Mammary epithelial cell (primary cell): ENCODE measurements at places on chromosomes 1 and 21. TPM values are rescaled to one million over a fixed set of nuclear protein-coding genes. Genes with fewer than 3 reads are reported as not detected.

The SEC16B gene
- total RNA-seq = 0.83 TPM

The SH2D2A gene
- total RNA-seq = 3.4 and 3.6 TPM in 2 replicates

The NR1I3 gene
- total RNA-seq = not detected in 2 replicates

The KIF21B gene
- total RNA-seq = 0.78 and 0.91 TPM in 2 replicates

The SYCP1 gene
- total RNA-seq = not detected

The S100A16 gene
- total RNA-seq = 769 and 817 TPM in 2 replicates

The BACE2 gene
- 128 TPM for total RNA-seq

DNA sequence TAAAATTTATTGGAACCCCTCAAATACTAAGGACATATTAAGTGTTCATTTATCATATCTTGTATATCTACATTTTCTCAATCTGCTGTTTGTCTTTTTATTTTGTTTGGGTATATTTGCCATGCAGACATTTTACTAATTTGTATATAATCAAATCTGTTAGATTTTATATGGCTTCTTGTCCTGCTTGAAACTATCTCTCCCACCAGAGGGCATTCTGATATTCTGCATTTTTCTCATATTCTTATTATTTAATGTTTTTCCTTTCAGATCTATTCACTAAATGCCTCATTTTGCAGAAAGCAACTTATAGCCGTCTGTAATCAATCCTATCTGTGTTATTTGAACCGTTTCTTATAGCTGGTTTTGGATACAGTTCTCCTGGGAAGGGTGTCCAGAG is 745.5 kb downstream of the LRRIQ3 start:
- DNase-seq = no peak

GRCh38 chr1:93541045-93541444 is 93.1 kb downstream of the FNBP1L start:
- no peak for DNase-seq

- DNase-seq = peak; percentile 58
These were observed 594.7 kb upstream of the CAMK1G start for GRCh38 chr1:208988811-208989222.

GRCh38 chr1:198117267-198117666 is 39.5 kb upstream of the NEK7 start:
- DNase-seq = no peak

- peak; percentile 22 for DNase-seq
These were observed 6.7 kb downstream of the LDLRAP1 start for GRCh38 chr1:25550155-25550506.

- peak; percentile 1 for DNase-seq
These were observed 18.9 kb upstream of the OR10J5 start for GRCh38 chr1:159554696-159555095.

- peak; percentile 79 for DNase-seq
These were observed 263.6 kb downstream of the DUSP10 start for GRCh38 chr1:221478050-221478949.

GRCh38 chr1:104463126-104463697 is 713.5 kb downstream of the AMY1C start:
- DNase-seq = no peak

DNA sequence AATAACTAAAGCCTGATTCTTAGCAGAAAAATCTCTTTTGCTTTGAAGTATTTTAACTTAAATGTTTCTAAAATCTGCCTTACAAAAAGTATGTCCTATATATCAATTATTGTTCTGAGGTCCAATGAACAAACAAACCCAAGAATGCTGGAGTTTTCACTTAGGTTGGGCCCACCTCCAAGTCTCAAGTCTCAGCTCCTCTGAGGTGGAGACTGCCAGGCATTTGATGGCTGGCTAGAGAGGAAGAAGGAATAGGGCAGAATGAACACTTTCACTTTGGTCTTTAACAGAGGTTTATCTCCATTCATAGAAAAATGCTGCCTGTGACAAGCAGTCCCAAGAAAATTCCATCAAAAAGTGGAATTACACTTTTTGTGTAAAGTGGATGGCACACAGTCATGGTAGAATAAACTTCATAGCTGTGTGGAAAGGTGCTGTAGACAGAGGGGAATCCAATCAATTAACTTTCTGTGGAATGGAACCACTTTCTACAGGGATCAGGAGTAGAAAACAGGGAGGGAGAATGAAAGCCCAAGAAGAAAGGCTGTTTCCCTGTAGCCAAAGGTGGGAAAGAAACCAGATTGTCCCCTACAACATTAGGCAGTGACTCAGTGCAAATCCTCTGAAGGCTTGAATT is 349.4 kb upstream of the RUNX1 start:
- peak; percentile 29 for DNase-seq
